Stimulated activated CD8-positive, alpha-beta memory T cell treated with anti-CD3 and anti-CD28 coated beads, Interleukin-4, amount 100 ng/mL, for 1 hour (primary cell): ENCODE measurements at places on chromosomes 3 and 15.

- DNase-seq: no peak
These were observed 79.8 kb downstream of the RFTN1 start for GRCh38 chr3:16433701-16434151.

- DNase-seq: no peak
These were observed 364.5 kb downstream of the LPP start for GRCh38 chr3:188518416-188518815.

DNA sequence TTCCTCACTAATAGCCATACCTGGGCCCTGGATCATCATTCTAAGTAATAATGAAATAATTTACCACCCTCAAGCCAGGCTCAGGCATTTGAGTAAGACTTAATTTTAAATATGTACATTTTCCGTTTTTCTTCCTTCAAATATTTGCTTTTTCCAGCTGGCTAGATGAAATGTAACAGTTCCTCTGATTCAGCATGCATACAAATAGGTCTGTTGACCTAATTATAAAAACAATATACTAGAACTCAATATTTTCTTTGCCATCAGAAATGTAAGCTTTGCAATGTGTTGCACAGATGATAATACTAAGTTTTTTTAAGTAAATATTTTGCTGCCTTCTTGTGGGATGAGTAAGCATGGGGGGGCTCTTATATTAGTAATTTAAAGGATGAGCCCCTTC, 91.6 kb downstream of the FEZF2 start:
- no peak for DNase-seq

DNA sequence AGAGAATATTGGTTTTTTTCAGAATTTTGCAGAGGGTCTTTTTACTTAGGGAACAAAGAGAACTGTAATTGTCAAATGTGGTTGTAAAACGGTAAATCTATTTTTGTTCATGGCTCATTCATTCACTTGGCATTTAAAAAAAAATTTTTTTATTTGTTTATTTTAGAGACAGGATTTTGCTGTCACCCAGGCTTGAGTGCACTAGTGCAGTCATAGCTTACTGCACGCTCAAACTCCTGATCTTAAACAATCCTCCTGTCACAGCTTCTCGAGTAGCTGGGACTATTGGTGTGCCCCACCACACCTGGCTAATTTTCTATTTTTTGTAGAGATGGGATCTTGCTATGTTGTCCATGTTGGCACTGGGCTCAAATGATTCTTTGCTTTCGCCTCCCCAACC, 301.8 kb downstream of the LPP start:
- DNase-seq: no peak

GRCh38 chr3:36777424-36778218, 13.3 kb upstream of the DCLK3 start:
- no peak for DNase-seq

- DNase-seq: no peak
These were observed 43.7 kb downstream of the TMEM45A start for GRCh38 chr3:100536093-100536492.

- DNase-seq: no peak
These were observed 130.2 kb downstream of the CHSY1 start for GRCh38 chr15:101121511-101122090.

DNA sequence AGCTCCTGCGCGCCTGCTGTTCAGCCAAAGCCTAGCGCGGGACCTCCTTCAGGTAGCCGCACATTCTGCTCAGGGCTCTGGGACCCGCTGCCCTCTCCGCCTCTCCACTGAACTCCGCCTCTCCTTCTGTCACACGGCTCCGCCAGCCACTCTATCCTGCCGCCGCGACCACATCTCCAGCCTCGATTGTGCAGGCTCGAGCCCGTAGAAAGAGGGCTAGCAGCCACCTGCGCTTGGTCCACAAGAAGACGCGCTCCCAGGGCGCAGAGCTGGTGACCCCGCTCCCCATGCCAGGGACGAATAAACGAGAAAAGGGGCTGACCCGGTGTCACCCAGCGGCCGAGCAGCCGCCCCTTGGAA, 1.1 kb upstream of the VIPR1 start:
- DNase-seq: no peak

DNA sequence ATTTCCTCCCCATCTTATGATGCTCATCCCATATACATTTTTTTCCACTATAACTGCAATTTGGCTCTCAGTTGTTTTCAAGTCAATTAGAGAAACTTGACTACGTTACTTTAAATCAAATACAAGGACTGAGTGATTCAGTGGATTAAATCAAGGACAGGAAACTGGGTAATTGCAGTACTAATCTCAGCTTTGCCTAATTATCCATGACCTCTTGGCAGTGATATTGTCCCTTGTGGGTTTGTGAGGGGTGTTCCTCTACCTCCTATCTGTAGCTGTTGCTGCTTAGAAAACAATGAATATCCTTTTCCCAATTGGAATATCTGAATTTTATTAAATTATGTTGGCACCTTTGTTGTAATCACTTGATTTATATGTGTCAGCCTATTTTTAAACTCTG, 79.4 kb downstream of the ZPLD1 start:
- no peak for DNase-seq

DNA sequence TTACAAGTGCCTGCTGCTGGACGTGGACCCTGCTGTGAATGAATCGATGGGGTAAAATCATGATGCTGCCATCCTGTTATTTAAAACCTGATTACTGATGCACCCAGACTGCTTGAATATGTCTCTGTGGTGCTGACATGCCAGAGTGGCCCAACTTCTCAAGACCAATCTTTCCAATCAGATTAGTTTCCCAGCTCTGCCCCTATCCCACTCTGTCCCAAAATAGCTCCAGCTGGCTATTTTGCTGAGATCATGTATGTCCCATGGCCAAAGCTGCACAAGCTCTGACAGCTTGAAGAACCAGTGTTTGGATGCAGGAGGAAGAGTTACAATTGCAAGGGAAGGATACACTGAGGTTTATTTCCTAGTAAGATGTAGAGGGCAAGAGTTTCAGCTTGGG, 153.6 kb downstream of the TMEM108 start:
- DNase-seq: no peak

- DNase-seq: no peak
These were observed 271.7 kb downstream of the RPLP1 start for GRCh38 chr15:69724333-69724732.

DNA sequence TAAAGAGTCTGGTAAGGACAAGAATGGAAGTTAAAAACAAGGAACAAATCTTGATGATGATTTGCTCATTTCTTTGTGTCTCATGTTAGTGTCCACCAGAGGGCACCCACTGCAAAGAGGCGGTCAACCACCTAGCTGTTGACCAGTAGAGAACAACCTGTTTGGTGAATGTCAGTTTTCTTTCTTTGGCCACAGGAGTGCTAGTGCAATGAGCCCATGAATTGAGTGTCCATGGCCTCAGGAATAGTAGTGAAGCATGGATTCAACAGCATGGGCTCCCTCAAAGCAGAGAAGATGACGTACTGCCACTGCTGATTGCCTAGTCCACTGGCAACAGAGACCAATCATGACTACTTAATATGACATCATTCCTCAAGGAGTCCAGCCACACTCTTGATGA, 10.7 kb upstream of the CNTN6 start:
- DNase-seq: no peak

DNA sequence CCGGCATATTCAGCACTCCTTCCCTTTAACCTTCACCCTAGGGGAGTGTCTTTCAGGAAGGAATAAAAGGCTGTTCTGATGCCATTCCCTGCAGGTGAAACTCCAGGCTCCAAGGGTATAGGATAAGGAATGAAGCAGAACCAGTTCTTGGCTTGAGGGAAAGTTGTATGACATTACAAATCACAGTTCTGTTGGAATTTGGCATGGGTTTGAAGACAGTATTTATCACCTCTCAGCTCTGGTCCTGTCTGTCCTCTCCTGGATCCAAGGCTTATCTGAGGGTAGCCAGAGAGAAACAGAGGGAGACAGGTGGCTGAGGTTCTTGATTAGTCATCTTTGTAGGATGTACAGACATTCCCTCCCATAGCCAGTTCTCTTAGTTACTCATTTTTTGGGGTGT, 37.1 kb downstream of the RAB11A start:
- DNase-seq: no peak

DNA sequence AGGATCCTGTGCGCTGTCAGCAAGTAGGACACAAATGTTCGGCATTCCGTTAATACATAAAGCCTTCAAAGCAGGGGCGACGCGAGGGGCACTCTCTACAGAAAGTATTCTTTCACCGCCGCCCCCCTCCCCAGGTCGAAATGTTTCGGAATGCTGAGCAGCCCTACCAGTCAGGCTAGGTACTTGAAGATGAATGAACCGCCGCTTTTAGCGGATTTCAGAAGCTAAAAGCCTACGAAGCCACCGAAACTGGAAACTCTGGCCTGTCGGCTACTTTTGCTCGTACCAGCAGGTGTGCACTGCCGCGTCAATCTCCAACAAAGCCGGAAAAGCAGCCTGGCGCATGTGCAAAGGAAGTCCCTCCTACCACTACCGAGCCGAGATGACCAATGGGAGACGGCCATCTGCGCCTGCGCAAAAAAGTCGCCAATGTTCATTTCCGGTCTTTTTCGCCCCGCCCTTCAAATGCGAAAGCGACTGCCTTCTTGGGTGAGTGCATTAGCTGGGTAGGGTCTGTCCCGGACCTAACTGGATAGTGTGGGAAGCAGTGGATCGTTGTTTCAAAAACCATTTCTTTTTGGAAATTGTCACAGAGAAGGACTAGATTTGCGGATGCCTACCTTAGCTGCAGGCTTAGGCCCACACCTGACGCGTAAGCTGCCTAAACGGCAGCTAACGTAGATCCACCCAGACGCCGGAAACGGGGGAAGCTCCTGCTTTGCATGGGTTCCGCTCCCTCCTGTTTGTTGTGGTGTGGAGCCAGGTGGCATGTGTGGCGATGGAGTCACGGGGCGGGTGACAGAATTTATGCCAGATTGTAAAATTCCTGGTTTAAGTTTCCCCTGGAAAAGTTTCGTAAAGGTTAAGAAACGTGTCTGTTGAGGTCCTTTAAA, at the start of gene WDR5B:
Gene WDR5B, minus strand, starts transcription at position 301 of the 893 bp plus-strand sequence. CDS start 534 bp downstream, outside the sequence.
- DNase-seq: peak; percentile 98

GRCh38 chr3:193317682-193318300, 60.8 kb downstream of the ATP13A5 start:
- DNase-seq: no peak

DNA sequence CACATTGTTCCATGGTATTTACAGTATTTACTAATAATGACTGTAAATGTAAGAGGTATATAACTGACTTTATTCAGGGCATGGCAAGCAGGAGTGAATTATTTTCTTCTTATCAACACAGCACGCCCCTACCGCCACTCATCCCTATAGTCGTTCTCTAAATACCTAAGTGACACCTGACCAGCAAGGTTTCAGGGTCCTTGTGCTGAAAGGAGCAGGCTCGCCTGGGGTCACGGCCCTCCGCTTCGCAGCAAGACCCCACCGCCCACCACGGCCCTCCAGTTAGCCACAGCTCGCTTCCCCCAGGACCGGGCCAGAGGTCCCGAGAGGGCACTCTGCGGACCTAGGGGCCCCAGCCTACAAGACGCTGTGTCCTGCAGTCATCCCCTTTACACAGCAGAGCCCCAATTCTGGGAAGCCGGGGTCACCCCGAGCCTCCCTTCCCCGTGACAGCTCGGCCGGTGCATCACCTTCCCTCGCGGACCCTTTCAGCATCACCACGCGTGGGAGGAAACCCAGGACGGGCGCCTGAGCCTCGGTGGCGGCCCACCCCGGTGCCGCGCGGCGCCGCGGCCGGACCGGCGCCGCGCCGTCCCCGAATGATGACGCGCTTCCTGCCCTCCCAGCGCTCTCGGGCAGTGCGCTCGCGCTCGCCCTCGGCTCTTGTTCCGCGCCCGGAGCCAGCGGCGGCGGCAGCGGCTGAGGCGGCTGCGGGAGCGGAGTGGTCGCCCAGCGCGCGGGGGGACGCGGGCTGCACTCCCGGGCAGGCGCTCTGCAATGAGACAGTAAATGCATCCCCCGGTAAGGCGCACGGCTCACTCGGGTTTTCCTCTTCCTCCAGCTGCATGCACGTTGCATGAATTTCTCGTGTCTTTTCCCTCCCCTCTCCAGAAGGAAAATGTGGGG, 225.1 kb upstream of the C2CD4B start:
- DNase-seq: no peak

DNA sequence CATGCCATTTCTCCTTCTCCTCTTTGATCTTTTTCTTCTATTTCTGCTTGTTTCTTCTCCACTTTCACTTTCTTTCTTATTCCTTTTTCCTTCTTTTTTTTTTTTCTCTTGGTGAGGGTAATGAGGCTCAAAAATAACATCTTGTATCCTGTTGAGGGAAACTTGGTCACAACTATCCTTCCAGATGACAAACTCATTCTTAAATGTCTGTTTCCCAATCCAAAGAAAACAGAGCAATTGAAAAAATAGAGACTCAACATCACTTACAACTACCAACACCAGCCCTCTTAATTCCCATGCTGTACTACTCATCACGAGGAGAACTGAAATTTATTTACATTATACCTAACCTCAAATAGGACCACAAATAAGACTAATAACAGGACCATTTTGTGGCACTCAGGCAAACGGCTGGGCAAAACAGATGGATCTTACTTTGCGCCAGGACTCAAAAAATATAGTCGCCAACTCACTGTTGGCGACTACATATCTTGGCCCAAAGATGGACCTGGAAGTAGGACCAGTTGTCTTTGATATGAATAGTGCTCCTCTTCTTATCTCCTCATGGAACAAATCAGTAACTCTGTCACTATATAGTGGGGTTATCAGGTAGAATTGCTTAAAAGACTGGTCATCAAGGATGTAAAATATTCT, 343.9 kb downstream of the ZBTB20 start:
- no peak for DNase-seq

DNA sequence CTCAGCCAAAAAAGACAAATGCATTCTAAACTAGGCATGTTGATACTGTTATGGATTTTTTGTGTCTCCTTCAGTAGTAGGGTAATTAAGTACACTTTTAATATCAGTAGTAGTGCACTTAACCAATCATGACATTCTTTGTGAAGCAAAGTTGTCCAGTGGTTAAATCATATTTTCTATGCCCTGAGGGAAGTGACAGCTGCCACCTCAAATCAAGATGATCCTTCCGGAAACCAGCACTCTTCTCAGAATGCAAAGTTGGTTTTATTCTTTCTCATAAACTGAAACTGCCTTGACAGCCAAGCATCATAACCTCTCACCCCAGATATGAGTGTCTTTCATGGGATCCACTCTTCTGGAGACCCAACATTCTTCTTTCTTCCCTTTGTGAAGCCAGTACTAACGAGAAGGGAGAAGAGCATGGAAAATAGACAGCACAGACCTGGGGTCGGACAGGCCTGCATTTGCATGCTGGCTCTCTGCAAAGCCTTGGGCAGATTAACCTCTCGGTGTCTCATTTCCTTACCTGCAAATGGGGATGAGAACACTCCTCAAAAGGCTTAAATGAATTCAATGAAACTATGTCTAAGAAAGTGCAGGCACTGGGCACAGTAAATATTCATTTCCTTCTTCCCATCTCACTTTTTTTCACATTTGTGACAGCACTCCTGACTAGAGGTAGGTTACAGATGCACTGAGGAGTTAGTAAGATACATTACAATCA, 13.2 kb downstream of the AAGAB start:
- DNase-seq: no peak

DNA sequence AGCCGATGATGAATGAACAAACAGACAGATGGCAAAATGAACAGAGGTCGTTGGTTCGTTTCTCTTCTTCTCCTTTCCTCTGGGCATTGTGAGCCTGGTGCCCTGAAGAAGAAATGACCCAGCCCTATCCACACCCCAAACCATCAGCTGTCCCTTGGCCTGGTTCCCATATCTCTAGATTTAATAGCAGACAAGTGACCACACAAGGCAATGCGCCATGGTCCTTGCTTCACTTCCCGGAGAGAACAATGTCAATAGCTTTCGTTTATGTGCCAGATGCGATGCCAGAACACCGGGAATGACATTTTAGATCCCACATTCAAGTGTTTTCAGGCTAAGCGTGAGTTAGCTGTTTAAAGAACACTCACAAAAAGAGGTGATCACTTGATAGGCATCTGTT, 17.7 kb downstream of the POC1A start:
- no peak for DNase-seq
